Left cardiac atrium (tissue), 4 donors: ENCODE measurements at places on chromosomes 16 and 17.

DNA sequence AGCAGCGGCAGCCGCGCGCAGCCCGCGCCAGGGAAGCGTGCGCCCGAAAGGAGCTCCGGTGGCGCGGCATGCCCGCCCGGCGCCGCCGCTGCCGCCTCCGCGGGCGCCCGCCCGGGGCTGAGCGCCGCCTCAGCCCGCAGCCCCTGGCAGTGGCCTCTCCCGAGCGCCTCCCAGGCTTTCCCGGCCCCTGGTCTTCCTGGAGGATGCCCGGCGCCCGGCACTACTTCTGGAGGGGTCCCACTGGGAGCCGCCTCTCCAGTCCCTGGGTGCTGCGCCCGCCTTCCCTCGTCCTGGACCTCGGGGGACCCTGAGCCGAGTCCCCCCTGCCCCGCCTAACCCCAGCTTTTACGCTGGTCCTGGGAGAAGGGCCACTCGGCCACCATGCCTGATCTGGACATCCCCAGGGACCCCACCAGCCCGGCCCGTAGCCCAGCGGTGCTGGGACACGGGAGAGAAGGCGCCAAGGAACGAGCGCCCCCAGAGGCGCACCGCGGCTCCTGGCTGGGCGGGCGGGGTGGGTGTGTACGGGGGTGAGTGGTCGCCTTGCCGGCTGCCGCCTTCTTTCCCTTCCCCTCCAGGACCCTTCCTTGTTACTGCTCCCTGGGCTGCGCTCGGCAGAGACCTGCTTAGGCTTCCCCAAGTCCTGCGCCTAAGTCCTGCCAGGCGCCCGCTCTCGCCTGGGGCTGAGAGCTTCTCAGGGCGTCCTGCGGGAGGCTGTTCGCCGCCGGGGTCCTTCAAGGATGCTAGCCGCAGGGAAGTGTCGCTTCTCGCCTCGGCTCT, 704 bp downstream of the ASIC2 start:
- no peak for DNase-seq

DNA sequence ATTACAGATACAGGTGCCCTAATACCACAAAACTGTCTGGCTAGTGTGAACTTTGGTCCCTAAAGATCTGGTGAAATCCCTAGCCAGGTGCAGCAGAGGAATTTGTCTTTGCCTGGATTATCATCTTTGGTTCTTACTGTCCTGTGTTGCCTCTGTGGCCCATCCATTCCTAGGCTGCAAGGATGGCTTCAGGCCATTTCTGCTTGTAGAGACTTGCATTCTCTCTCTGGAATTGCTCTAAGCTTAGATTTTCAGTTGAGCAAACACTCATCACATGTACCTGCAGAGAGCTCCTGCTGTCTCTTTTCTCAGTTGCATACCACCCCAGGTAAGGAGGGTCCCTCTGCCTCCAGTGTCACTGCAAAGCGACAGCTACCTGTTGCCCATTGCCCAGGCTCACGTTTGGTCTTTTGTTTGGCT, 114.9 kb downstream of the PRKCA start:
- DNase-seq: no peak

- DNase-seq: no peak
Measured at GRCh38 chr16:59121411-59122261, 387.5 kb upstream of the GOT2 start.

- DNase-seq: no peak
Measured at GRCh38 chr16:49516382-49517036, 142.9 kb downstream of the C16orf78 start.

GRCh38 chr17:82938486-82938872, 98.7 kb upstream of the ZNF750 start:
- DNase-seq: no peak

DNA sequence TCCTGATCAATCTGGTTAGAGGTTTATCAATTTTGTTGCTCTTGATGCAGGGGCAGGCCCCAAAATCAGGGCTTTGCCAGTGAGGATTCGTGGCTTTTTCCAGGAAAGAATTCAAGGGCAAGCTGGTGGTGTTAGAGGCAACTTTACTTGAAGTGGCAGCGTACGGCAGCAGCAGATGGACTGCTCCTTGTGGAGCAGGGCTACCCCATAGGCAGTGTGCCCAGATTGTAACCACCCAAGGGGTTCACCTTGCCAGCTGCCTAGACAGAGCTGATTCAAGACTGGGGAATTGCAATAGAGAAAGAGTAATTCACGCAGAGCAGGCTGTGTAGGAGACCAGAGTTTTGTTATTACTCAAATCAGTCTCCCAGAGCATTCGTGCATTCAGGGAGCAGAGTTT, 16.7 kb downstream of the DRC7 start:
- no peak for DNase-seq

- DNase-seq: no peak
Measured at GRCh38 chr16:16126896-16127295, 96.4 kb downstream of the ABCC6 start.

- no peak for DNase-seq
Measured at GRCh38 chr16:72827866-72828265, 220.1 kb downstream of the ZFHX3 start.

DNA sequence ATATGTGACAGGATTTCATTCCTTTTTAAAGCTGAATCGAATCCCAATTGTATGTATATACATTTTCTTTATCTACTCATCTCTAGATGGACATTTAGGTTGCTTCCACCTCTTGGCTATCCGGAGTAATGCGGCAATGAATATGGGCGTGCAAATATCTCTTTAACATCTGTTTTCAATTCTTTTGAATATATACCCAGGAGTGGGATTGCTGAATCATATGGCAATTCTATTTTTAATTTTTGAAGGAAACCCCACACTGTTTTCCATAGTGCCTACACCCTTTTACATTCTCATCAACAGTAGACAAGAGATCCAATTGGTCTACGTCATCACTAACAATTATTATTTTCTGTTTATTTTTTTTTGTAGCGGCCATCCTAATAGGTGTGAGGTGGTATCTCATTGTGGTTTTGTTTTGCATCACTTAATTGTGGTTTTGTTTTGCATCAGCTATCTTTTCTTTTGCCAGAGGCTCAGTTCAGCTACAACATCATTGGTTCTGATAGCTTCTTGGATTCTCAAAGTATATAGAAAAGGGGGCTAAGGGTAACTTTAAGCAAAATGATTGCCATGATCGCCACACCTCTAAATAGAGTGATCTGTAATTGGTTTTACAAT, 25.6 kb upstream of the MAP2K6 start:
- DNase-seq: no peak

- no peak for DNase-seq
Measured at GRCh38 chr17:35314415-35315216, 58.8 kb downstream of the SLFN11 start.

- DNase-seq: no peak
Measured at GRCh38 chr17:48637323-48638260, 11.4 kb upstream of the HOXB9 start.

DNA sequence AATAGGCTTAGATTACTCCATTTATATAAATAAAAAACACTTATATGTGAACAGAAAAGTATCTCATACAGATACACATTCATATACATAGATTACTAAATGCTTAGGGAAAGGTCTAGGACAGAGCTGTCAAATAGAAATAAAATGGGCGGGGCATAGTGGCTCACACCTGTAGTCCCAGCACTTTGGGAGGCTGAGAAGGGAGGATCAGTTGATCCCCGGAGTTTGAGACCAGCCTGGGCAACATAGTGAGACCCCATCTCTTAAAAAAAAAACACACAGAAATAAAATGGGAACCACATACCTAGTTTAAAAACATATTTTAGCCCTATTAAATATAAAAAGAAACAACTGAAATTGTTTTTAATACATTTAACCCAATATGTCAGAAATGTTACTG, 58.9 kb downstream of the CFDP1 start:
- no peak for DNase-seq

DNA sequence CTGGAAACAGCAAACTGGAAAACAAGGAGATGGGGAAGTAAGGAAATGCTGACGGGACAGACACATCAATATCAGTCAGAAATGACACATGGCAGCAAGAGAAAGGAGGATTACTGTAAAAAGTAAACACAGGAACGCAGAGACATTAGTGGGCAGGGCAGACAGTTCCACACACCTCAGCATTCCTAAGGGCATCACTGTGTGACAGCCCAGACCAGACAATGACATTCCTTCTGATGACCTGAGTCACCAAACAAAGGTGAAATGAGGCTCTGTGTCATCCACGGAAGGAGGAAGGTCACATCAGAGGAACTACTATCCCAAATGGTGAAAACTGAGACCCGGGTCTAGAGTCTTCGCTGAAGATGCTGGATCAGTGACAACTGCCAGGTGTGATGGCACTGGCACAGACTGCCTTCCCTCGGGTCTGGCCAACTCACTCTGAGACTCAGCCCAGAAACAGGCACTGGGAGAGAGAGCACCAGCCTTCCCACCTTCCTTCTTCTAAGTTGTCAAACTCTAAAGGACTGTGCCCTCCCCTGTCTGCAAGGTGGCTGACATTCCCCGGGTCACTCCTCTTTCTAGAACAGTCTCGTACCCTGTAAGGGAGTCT, 36.7 kb downstream of the TK2 start:
- no peak for DNase-seq

DNA sequence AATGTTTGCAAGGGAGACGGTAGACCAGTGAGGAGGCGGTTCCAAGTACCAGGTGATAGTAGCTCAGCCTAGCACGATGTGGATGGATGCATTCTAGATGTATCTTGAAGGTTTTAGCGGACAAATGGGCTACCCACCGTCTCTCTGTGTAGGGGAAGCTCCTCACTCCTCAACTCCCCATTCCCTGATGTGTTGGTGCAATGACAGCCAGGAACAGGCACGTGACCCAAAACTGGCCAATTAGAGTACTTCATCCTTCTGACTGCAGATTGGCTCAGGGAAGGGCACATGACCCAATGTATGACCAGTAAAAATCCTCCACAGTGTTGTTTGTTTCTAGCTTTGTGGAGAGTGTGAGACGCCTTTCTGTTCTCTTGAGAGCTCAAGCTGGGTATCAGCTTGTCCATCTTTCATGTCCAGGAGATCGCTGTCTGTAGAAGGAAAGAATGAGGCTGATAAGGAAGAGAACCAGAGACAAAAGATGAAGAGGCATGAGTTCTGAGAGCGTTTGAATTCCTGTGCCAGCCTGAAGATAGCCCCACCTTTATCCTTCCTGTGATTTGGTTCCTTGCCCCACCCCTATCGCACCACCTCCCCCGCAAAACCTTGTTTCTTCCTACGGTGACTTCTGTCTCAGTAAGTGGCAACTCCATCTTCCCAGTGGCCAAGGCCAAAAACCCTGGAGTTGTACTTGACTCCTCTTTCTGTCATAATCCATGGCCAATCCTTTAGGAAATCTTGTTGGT, 2.3 kb upstream of the BORCS6 start:
- peak; percentile 84 for DNase-seq

DNA sequence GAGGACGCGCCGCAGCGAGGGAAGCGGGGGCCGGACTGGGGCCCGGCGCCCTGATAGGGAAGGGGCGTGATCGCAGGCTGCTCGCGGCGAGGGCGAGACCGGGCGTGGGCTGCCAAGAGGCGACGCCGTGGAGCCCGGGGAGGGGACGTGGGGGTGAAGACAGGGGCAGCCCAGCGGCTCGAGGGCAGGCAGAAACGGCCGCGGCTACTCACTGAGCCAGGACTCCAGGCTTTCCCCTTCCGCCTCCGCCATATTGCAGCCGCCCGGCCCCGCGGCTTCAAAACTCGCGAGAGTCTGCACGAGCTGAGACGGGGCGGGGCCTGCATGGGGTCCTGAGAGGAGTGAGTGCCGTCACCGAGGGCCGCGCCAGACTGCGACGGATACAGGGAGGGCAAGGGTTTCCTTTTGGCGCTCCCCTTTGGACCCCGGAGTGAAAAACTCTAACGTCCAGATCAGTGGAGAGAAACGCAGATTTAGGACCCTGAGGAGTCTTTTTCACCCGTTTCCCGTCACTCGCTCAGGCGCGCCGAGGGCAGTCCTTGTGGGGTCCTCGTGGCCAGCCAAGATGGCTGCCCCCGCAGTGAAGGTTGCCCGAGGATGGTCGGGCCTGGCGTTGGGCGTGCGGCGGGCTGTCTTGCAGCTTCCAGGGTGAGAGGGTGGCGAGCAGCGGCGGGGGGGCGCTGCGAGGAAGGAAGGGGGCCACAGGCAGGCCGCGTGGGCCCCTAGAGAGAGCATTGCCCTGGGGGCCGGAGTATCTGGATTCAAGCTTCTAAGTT, at the start of the genes GGA3 and MRPS7:
Gene GGA3 (minus strand): TSS at position 271 of the 776 bp plus-strand sequence. CDS start 19 bp downstream, at position 252.
Gene MRPS7 (plus strand): TSS at position 544 of the 776 bp plus-strand sequence. CDS start 22 bp downstream, at position 566.
- peak; percentile 97 for DNase-seq

DNA sequence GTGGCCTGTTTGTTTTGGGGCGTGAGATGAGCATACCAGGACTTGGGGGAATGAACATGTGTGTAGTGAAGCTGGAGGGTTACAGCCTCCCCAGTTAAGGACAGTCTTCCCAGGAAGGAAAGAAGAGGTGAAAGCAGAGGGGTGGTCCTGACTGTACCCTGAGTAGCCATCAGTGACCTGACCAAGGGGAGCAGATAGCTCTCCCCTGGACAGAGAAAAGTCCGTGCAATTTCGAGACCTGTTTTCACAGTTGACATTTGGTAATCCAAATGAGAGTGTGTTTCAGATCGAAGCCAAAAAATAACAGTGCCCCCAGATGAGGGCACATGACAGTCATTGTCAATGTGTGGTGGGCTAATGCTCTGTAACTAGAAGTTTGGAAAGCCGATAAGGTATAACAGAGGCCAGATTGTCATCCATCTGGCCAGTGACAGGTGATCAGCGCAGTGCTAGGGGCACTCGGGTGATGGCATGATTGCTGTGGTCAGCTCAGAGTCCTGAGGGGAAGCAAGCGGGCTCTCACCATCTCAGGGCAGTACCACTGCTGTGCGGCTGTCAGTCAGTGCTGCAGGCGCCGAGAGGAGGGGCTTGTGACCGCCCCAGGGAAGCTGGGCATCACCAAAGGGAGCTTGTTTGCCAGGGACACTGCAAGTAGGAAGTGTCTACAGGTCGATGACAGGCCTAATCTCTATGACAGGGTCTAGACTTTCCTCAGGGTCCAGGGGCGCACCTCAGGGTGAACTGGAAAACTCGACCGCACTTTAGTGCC, 1.1 kb upstream of the NME2 start:
- DNase-seq: no peak

DNA sequence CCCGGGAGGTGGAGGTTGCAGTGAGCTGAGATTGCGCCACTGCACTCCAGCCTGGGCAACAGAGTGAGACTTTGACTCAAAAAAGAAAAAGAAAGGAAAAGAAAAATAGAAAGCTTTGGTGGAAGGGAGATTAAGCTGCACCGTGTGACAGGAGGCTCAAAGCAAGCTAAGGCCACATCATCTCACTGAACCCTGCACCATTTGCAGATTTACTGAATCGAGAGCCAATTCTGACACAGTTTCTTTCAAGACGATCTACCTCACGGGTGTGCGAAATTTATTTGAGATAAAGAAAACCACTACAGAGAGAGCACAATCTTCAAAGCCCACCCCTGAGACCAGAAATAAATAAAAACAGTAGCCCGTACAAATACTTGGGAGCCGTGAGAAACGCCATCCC, 49.6 kb downstream of the RTN4RL1 start:
- no peak for DNase-seq

DNA sequence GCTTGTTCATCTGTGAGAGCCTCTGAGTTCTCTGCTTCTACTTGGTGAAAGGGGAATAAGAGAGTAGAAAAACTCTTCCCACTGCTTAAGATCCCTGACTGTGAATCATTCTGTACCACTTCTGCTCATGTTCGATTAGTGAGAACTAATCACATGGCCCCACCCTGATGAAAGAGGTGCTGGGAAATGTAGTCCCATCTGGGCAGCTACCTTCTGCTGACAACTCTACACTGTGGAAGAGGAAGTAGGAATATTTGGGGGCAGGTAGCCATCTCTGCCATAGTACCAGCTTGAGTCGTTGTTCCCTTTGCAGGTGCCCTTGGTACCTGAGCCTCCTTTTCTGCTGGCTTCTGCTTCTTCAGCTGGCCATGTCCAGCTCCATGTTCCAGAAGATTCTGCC, 29.9 kb downstream of the NKD1 start:
- DNase-seq: no peak
